ENCODE measurements at places on chromosomes 2 and 18. TPM values are rescaled to one million over a fixed set of nuclear protein-coding genes. Genes with fewer than 3 reads are reported as not detected.

SERPINB11 gene
- not detected for total RNA-seq

BOD1L2 gene
- total RNA-seq, result not detected

CELF4 gene
- total RNA-seq, result not detected

GPAT2 gene
- 16.4 TPM for total RNA-seq

ZNF385B gene
- total RNA-seq, result not detected

HJURP gene
- total RNA-seq, result 102 TPM

LHCGR gene
- total RNA-seq, result not detected

RGPD8 gene
- total RNA-seq, result 14.7 TPM

SLC23A3 gene
- 1.1 TPM for total RNA-seq

LAMA1 gene
- total RNA-seq, result not detected

All from activated CD4-positive, alpha-beta memory T cell treated with anti-CD3 and anti-CD28 coated beads for 36 hours (primary cell).